ENCODE measurements at places on chromosomes 3 and 15. TPM values are rescaled to one million over a fixed set of nuclear protein-coding genes. Genes with fewer than 3 reads are reported as not detected.

DNA sequence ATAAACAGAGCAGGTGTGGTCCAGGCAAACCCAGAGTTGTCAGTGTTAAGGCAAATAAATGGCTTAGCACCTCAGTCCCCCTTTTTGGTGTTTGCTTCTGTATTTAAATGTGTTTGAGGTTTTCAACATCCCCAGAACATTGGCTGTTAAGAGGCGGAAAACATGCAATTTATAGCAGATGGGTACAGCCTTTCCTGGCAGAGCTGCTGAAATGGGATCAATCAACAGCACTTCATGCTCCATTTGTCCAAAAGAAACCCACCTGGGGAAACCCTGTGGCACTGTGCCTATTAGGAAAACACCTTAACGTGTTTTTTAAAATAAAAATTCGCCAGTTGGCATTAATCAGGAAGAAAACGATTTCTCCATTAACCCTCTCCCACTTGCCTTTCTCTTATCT, 135.4 kb downstream of the MCTP2 start:
- DNase-seq = no peak

- no peak for DNase-seq
Observed at GRCh38 chr15:91891788-91892345, 38.4 kb downstream of the SLCO3A1 start.

DNA sequence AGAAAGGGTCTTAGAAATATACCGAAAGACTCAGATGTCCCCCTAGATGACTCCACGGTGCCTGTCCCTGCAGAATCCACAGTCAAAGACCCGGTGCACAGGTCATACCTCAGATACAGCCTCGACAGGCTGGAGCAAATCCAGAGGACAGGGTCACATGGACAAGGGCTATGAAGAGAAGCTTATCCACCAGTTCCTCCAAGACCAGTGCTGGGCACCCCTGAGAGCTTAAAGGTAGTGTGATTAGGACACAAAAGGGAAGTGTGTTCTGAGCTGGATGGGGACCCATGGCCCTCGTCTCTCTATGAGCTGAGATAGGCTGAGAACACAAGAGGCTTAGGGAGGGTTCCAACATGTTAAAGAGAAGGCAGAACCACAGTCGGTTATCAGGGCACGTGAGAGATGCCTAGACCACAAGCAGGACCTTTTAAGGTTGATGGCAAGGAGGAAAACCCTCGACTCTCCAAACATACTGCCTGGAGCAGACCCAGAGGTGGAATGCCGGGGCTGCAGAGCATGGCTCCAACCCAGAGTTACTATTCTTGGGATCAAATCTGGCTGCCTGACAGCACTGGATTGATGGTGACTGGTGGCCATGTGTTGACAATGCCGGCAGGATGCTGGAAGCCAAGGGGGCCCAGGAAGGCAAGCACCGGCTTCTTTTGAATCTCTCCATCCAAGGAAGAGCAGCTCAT, 46.9 kb downstream of the ADCY5 start:
- no peak for DNase-seq

DNA sequence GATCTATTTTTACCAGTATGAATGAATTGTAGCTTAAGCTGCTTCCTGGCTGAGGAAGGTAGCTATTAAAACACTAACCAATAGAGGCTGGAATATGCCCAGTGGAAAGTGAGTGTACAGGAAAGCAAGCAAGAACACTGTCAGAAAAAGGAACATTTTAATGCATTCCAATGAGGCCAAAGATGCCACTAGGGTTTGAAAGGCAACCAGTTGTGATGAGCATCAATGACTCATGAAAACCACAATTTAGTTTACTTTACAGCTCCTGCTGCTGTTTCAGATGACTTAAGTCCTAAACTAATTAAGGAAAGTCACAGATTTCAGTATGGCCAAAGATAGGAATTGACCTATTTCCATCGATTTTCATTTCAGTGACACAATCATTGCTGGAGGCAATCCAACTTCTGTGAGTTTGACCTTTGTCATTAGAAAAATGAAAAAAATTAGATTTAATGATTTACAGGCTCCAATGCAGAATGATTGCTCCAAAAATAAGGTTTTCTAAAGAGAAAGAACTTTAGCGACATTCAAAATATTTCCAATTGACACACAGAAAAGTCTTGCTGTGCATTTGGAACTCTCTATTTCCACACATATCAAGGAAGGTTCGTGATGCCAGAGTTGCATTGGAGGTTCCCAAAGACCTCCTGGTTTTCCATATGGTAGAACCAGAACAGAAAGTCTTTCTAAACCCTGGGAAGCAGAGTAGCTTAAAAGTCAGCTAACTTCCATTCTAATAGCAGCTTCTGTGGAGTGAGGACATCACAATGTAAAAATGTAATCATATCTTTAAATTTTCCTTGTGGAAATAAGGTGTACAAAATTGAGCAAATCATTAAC, 103.0 kb downstream of the SUCNR1 start:
- DNase-seq = no peak

- no peak for DNase-seq
Observed at GRCh38 chr3:55272031-55272645, 215.0 kb downstream of the WNT5A start.

GRCh38 chr3:12405432-12406272, 78.6 kb upstream of the TSEN2 start:
- no peak for DNase-seq

DNA sequence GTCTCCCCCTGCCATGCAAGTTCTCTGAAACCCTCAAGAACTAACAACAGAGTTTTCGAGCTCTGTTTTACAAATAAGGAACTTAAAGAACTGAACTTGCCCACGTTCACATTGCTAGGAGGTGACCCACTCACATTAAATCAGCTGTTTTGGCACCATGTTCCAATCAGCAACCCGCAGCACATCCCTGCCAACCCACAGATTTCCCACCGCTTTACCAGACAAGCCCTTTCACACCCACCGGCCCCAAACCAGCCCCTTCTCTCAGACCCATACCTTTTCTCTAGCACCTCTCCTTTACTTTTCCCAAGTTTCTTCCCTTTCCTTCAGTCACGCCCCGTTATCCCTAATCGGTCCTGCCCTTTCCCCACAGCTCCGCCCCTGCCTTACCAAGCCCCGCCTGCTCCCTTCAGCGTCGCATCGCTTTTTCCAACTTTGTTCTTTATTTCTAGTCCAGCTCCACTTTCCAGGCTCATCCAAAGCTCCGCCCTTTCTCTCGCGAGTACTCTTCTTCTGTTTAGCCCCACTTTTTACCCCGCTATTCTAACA, 804 bp upstream of the BRPF1 start:
- no peak for DNase-seq

The TYRO3 gene
- polyA plus RNA-seq = 120 TPM

The GABRB3 gene
- 7.4 TPM for polyA plus RNA-seq
